Lung (tissue), 17 donors: ENCODE measurements at places on chromosomes 4 and X. TPM values are rescaled to one million over a fixed set of nuclear protein-coding genes. Genes with fewer than 3 reads are reported as not detected.

The GSX2 gene
- polyA plus RNA-seq, result not detected

The SLC4A4 gene
- polyA plus RNA-seq, result 4.8 TPM

The CCNI gene
- 106 TPM for polyA plus RNA-seq

The TBX22 gene
- polyA plus RNA-seq, result not detected

The MAB21L2 gene
- 0.04 TPM for polyA plus RNA-seq

The FAM47A gene
- not detected for polyA plus RNA-seq

The BEX1 gene
- 1.3 TPM for polyA plus RNA-seq

The C1QTNF7 gene
- 1.6 TPM for polyA plus RNA-seq

The PGAM4 gene
- polyA plus RNA-seq, result 0.08 TPM

The PHKA1 gene
- 2.5 TPM for polyA plus RNA-seq

The MAGEC2 gene
- polyA plus RNA-seq, result not detected

The AKAP14 gene
- 7.6 TPM for polyA plus RNA-seq

The ASMT gene
- 0.37 TPM for polyA plus RNA-seq

The TCP11X2 gene
- polyA plus RNA-seq, result 0.17 TPM

The MAGEA1 gene
- not detected for polyA plus RNA-seq

The GPRASP1 gene
- 2.4 TPM for polyA plus RNA-seq

The CCDC158 gene
- polyA plus RNA-seq, result 0.04 TPM

The SSX5 gene
- not detected for polyA plus RNA-seq

The PCDH18 gene
- 3.4 TPM for polyA plus RNA-seq

The HSD17B13 gene
- polyA plus RNA-seq, result 3.1 TPM

The MAML3 gene
- 3.0 TPM for polyA plus RNA-seq

The HTN3 gene
- not detected for polyA plus RNA-seq

The CWH43 gene
- polyA plus RNA-seq, result 0.79 TPM

The SSX2 gene
- polyA plus RNA-seq, result not detected

The FAAH2 gene
- 8.0 TPM for polyA plus RNA-seq

The F8A2 gene
- polyA plus RNA-seq, result not detected

The FRMPD3 gene
- polyA plus RNA-seq, result 0.06 TPM

The SPANXN3 gene
- polyA plus RNA-seq, result not detected

The USP27X gene
- 3.5 TPM for polyA plus RNA-seq

The PPBP gene
- 12.3 TPM for polyA plus RNA-seq

The RASGEF1B gene
- polyA plus RNA-seq, result 16.0 TPM

The UGT2B7 gene
- polyA plus RNA-seq, result 0.32 TPM

The RAB41 gene
- not detected for polyA plus RNA-seq

The FAM9C gene
- not detected for polyA plus RNA-seq

The PRICKLE3 gene
- 7.6 TPM for polyA plus RNA-seq

The GLOD5 gene
- 1.7 TPM for polyA plus RNA-seq

The SLC6A8 gene
- polyA plus RNA-seq, result 5.3 TPM

The MAGEB1 gene
- not detected for polyA plus RNA-seq

The NAA15 gene
- polyA plus RNA-seq, result 10.5 TPM

The SLC9B1 gene
- polyA plus RNA-seq, result 0.22 TPM

The RAB40A gene
- polyA plus RNA-seq, result 0.12 TPM

The FAM241A gene
- polyA plus RNA-seq, result 4.2 TPM

The FGFBP2 gene
- 2.8 TPM for polyA plus RNA-seq

The CAPN6 gene
- 0.25 TPM for polyA plus RNA-seq

The CASP3 gene
- 9.3 TPM for polyA plus RNA-seq

The FAM149A gene
- polyA plus RNA-seq, result 2.5 TPM

The TMEM31 gene
- not detected for polyA plus RNA-seq

The TMSB15B gene
- 1.2 TPM for polyA plus RNA-seq

The NPFFR2 gene
- not detected for polyA plus RNA-seq

The MAP7D2 gene
- 0.75 TPM for polyA plus RNA-seq

The SSR4 gene
- 721 TPM for polyA plus RNA-seq

The RBM46 gene
- 0.06 TPM for polyA plus RNA-seq

The PABPC1L2B gene
- polyA plus RNA-seq, result not detected

The GASK1B gene
- 27.4 TPM for polyA plus RNA-seq

The ASB9 gene
- polyA plus RNA-seq, result 2.5 TPM

The KIT gene
- polyA plus RNA-seq, result 4.9 TPM
